GOT3 (cell line): ENCODE measurements at places on chromosomes 7 and 10.

- no peak for DNase-seq
These were observed 200.5 kb upstream of the KIAA1217 start for GRCh38 chr10:24008164-24009091.

- DNase-seq = no peak
These were observed 6.8 kb downstream of the SLC25A13 start for GRCh38 chr7:96315125-96315512.

DNA sequence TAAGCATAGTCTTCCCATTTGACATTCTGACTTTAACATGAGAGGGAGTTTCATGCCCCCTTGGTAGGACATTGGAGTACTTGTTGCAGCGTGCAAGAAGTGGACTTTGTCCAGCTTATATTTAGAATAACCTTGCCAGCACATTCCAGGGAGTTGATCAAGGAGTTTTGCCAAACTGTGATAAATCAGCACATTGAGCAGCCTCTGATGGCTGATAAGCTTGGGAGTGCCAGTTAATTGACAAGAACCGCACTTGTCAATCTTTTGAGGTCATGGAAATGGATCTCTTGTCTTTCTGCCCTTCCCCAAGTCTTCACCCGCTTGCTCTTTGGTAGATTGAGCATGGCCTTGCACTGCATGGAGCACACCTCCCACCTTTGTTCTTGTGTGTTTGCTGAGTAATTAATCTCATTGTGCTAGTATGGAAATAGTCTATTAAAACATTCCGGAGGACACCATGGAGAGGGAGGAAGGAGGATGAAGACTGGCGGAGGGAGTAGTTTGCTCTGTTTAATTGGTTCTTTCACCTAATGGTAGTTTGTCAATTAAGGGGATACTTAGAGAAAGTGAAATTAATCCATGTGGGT, 668.5 kb upstream of the GALNT17 start:
- DNase-seq = no peak

GRCh38 chr10:113038183-113038582, 88.1 kb downstream of the TCF7L2 start:
- no peak for DNase-seq

GRCh38 chr10:68231106-68231816, 652 bp downstream of the ATOH7 start:
- no peak for DNase-seq

DNA sequence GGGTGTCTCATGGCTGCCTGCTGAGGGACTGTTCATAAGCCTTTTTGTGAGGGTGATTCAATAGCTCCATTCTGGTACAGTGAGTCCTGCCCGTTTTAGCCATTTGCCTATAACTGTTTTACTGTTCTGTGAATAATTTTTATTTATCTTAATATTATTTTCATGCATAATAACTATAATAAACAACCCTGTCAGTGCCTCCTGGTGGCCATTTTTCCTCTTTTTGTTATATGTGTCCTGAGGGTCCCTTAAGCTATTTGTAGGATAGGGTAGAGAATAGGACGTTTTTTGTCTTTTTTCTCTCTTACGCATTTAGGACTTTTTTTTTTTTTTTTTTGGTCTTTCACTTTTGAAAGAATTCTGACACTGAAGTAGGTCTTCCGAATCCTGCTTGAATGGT, 2.9 kb downstream of the C1QL3 start:
- no peak for DNase-seq

- no peak for DNase-seq
These were observed 74.1 kb downstream of the HIPK2 start for GRCh38 chr7:139703487-139704307.
